Cerebellum (tissue), 4 donors: ENCODE measurements at places on chromosomes 2 and 18. TPM values are rescaled to one million over a fixed set of nuclear protein-coding genes. Genes with fewer than 3 reads are reported as not detected.

The PHOSPHO2 gene
- total RNA-seq = 19.7 TPM

The EMILIN1 gene
- total RNA-seq = 2.4 TPM

The RAB6C gene
- 1.2 TPM for total RNA-seq

The LRRFIP1 gene
- 33.8 TPM for total RNA-seq

The NXPH2 gene
- total RNA-seq = 12.7 TPM

The VIL1 gene
- 0.73 TPM for total RNA-seq

The PJVK gene
- total RNA-seq = 3.3 TPM

The SIX2 gene
- 0.45 TPM for total RNA-seq

The SLC5A7 gene
- total RNA-seq = 3.1 TPM

The VWA3B gene
- 0.73 TPM for total RNA-seq

The NLRC4 gene
- 0.36 TPM for total RNA-seq

The SPTBN1 gene
- 281 TPM for total RNA-seq

The GYPC gene
- 12.8 TPM for total RNA-seq

The PELI1 gene
- total RNA-seq = 35.1 TPM

The UGT1A6 gene
- total RNA-seq = not detected

The CNTNAP5 gene
- total RNA-seq = 49.7 TPM

The HOXD12 gene
- total RNA-seq = not detected

The DAW1 gene
- 2.8 TPM for total RNA-seq

The FBLN7 gene
- 5.3 TPM for total RNA-seq

The MYOM1 gene
- 3.7 TPM for total RNA-seq

The ASIC4 gene
- total RNA-seq = 1.7 TPM

The RESP18 gene
- 1.1 TPM for total RNA-seq

The RGPD4 gene
- total RNA-seq = not detected

The COL3A1 gene
- total RNA-seq = 303 TPM

The POMC gene
- total RNA-seq = 0.91 TPM

The ANKRD12 gene
- total RNA-seq = 102 TPM

The ERMN gene
- total RNA-seq = 0.27 TPM

The INHA gene
- total RNA-seq = 0.54 TPM

The DLX2 gene
- total RNA-seq = not detected

The CACNB4 gene
- total RNA-seq = 75.6 TPM

The PLGLB1 gene
- total RNA-seq = 13.8 TPM

The ATP6V1B1 gene
- not detected for total RNA-seq

The TMEM182 gene
- 5.8 TPM for total RNA-seq

The ASNSD1 gene
- 63.5 TPM for total RNA-seq

The SETBP1 gene
- total RNA-seq = 46.3 TPM

The CCDC150 gene
- 12.8 TPM for total RNA-seq

The DSEL gene
- total RNA-seq = 32.8 TPM

The IL36B gene
- not detected for total RNA-seq

The PROC gene
- 0.18 TPM for total RNA-seq

The ADNP2 gene
- total RNA-seq = 20.7 TPM

The ANKRD30BL gene
- 33.8 TPM for total RNA-seq
